H4 (cell line): ENCODE measurements at places on chromosomes 6 and 20.
A peak's percentile ranks its signal among the peaks of the same experiment; 100 is the strongest.

- no peak for DNase-seq
Measured at GRCh38 chr6:25641940-25642666, 9.9 kb upstream of the SCGN start.

DNA sequence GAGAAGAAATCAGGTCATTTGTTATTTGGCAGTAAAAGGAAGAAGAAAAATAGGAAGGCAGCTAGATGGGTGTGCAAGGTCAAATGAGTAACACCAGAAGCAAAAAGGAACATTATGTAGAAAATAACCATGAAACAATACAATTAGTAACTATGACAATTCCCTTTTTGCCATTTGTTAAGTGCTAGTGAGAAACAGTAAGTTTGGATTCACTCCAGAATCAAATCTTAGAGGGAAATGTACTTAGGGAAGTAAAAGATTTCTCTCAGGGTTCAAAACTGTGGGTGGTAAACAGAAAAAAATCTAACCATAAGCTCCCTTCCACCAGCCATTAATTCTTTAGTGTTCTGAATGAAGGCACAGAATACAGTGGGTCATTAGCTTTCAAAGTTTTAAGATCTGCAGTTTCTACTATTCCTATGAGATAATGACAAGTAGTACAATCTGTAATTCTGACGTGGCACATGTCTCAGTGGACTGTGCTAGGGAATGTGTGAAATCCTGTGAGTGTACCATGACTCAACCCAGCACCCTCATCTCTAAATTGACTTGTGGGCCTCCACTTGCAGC lies 17.1 kb downstream of the REPS1 start:
- peak; percentile 31 for DNase-seq

DNA sequence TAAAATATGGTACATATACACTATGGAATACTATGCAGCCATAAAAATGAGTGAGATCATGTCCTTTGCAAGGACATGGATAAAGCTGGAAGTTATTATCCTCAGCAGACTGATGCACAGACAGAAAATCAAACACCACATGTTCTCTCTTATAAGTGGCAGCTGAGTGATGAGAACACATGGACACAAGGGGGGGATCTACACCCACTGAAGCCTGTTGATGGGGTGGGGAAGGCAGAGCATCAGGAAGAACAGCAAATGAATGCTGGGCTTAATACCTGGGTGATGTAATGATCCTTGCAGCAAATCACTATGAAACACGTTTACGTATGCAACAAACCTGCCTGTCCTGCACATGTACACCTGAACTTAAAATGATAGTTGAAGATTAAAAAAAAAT lies 71.3 kb downstream of the MANEA start:
- DNase-seq: no peak

DNA sequence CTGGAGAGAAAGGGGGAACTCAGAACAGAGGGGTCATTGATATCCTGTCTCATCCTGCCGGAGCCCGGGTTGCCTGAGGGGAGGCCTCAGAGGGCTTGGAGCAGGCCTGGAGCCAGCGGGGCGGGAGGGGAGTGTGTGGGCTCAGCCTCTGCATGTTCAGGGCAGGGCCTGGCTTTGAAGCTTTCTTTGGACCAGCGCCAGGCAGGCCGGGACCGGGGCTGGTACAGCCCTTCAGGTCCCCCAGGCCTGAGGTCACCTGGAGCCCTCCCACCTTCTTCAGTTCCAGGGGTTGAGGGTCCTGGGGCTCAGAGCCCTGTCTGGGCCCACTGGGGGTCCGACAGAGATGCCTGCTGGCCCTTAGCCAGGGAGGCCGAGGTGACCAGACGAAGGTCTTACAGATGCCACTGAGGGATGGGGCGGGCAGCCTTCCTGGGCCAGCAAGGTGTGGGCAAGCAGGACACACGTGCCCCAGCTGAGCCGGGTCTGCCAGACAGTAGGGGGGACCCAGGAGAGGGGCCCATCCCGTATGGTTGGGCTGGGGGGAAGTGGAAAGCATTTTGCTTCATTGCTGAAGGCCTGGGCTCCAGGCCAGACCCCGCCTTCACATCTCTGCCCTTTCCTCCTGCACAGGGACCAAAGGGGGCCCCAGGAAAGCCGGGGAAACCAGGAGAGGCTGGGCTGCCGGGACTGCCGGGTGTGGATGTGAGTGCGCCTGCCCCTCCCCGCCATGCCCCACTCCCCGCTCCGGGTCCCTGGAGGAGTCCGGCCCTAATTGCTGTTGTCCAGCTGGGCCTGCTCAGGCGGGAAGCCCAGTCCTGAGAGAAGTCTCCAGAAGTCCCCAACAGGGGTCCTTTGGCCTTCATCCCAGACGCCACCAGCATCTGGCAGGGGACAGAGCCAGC lies 2.0 kb downstream of the COL9A3 start:
- peak; percentile 55 for DNase-seq

DNA sequence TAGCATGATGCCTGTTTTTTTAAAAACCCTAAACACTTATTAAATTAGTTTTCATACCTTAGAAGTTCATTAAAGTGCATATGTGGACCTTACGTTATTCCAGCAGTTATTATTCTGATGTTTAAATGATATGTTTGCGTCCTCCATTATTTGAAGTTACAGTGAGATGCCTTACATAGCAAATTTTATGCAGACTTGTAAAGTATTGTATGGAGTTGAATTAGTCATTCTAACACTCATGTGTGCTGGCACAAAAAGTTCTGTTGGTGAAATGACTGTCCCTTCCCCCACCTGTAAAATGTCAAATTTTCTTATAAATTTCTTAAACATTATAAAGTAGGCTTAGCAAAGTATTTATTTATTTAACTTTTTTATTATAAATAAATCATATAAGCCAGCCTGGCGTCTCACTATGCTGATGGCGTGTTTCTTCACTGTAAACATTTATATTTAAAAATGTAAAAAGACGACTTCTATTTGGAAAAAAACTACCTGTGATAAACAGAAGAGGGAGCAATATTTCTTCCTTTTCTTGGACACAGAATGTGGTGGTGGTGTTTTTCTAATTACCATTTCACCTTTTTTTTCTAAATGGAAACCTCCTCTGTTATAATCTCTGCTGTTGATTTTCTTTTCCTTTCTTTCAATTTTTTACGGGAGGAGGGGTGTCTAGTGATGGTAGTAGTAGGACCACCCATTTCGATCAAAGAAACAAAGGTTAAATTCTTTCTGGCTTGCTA lies 155.4 kb downstream of the RFPL4B start:
- DNase-seq: peak; percentile 13

- no peak for DNase-seq
Measured at GRCh38 chr6:159929819-159930218, 39.0 kb downstream of the MAS1 start.

DNA sequence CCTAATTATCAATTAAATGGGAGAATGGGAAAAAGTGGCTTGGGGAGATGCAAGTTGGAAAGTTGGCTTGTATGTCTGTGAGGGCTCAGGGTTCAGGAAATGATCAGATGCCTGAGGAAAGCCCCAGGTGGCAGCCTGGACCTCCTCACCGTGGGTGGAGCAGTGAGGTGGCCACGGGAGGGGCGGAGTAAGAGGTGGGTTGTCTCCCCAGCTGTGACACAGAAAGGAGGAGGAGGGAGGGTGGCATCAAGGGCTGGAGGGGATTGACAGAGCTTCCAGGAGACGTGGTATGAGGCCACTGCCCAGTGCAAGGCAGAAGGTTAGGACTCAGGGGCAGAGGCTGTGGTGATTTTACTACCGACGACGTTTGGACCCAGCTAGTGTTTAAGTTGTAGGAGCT lies 672.2 kb downstream of the PRKN start:
- peak; percentile 4 for DNase-seq

DNA sequence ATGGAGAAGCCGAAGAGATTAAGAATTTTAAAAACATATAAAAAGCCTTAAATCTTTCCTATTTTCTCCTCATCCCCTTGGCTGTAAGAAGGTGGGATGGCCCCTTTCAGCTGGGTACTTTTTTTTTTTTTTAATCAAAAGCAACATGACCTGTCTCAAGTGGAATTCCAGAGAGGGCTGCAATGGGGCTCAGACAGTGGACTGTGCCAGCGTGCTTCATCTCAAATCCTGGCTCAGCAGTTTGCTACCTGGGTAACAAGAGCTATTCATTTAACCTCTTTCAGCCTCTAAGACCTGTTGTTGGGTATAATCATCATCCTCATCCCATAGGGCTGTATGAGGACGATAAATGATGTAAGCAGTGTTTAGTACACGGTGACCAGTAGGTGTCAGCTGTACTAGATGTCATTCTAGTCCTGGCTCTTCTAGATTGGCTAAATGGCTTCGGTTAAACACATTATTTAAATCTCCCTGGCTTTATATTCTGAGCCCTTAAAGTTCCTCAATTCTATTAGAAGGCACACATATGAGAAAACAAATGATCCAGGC lies 6.9 kb upstream of the PPP1R3G start:
- DNase-seq: no peak

DNA sequence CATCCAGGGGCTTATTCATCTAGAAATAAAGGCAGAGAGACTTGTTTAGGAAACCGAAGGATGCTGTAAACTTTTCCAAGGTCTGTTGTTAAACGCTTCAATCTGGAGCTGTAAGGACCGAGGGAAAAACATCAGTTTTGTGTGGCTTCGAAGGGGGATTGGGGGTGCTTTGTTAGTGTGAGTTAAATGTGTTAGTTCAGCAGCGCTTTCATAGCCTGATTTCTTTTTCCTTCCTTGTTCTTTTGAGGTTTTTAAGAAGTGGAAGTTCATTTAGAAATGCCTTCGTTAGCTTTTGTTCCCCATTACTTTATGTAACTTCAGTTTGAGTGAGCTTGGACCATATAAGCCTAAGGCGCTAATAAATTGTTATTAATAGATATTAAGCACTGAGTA lies 1.5 kb downstream of the ANKS1A start:
- DNase-seq: no peak

- no peak for DNase-seq
Measured at GRCh38 chr6:99485395-99485773, 29.8 kb downstream of the USP45 start.
